M059J (cell line): ENCODE measurements at places on chromosomes 2 and 18. TPM values are rescaled to one million over a fixed set of nuclear protein-coding genes. Genes with fewer than 3 reads are reported as not detected.

The POTEJ gene
- total RNA-seq = not detected in 2 replicates

The DOK6 gene
- total RNA-seq = 0.52 and 12.0 TPM in 2 replicates

The ACVR1C gene
- 0.10 TPM in 1 of 2 replicates, not detected in the other for total RNA-seq

The REG1B gene
- not detected in 2 replicates for total RNA-seq

The CHRNG gene
- total RNA-seq = not detected in 2 replicates

The SCYGR6 gene
- not detected in 2 replicates for total RNA-seq

The CCDC121 gene
- total RNA-seq = 0.42 and 1.4 TPM in 2 replicates

The SERPINB4 gene
- total RNA-seq = 0.05 TPM in 1 of 2 replicates, not detected in the other

The DNER gene
- total RNA-seq = 13.9 and 21.5 TPM in 2 replicates

The KIF3C gene
- 6.3 and 11.1 TPM in 2 replicates for total RNA-seq

The NPPC gene
- not detected in 2 replicates for total RNA-seq

The VPS54 gene
- 16.9 and 19.5 TPM in 2 replicates for total RNA-seq

The CXCR4 gene
- 0.12 TPM in 1 of 2 replicates, not detected in the other for total RNA-seq

The NPHP1 gene
- total RNA-seq = 6.5 and 8.9 TPM in 2 replicates

The OTOS gene
- total RNA-seq = not detected in 2 replicates

The CFC1 gene
- total RNA-seq = not detected in 2 replicates

The PLEK gene
- 0.25 TPM in 1 of 2 replicates, not detected in the other for total RNA-seq

The IL37 gene
- 0.30 TPM in 1 of 2 replicates, not detected in the other for total RNA-seq

The CPS1 gene
- 16.7 and 24.7 TPM in 2 replicates for total RNA-seq

The UPP2 gene
- not detected in 2 replicates for total RNA-seq

The SNED1 gene
- 1.3 and 2.2 TPM in 2 replicates for total RNA-seq

The APLF gene
- total RNA-seq = 1.4 and 2.6 TPM in 2 replicates

The MFSD2B gene
- total RNA-seq = not detected in 2 replicates

The GKN2 gene
- total RNA-seq = not detected in 2 replicates

The FEV gene
- not detected in 2 replicates for total RNA-seq

The RAB6C gene
- 0.02 TPM in 1 of 2 replicates, not detected in the other for total RNA-seq

The ZNF236 gene
- total RNA-seq = 3.6 and 6.1 TPM in 2 replicates

The SRD5A2 gene
- not detected in 2 replicates for total RNA-seq

The SPDYA gene
- total RNA-seq = 0.12 and 0.37 TPM in 2 replicates

The DSG3 gene
- total RNA-seq = not detected in 2 replicates

The DUSP11 gene
- total RNA-seq = 38.5 and 41.4 TPM in 2 replicates

The DLGAP1 gene
- not detected in 2 replicates for total RNA-seq

The STARD6 gene
- not detected in 2 replicates for total RNA-seq

The TMEM247 gene
- total RNA-seq = not detected in 2 replicates

The CD28 gene
- not detected in 2 replicates for total RNA-seq

The SCN1A gene
- total RNA-seq = not detected in 2 replicates

The ECEL1 gene
- total RNA-seq = not detected in 2 replicates

The FAM110C gene
- total RNA-seq = 0.15 TPM in 1 of 2 replicates, not detected in the other

The LYG2 gene
- 0.84 TPM in 1 of 2 replicates, not detected in the other for total RNA-seq

The ICOS gene
- total RNA-seq = not detected in 2 replicates

The CPO gene
- total RNA-seq = not detected in 2 replicates

The NEU4 gene
- total RNA-seq = not detected in 2 replicates

The CDK15 gene
- total RNA-seq = 7.0 and 17.6 TPM in 2 replicates

The TCF23 gene
- total RNA-seq = not detected in 2 replicates

The LIMS1 gene
- 20.3 and 37.8 TPM in 2 replicates for total RNA-seq

The PSME4 gene
- total RNA-seq = 18.9 and 40.9 TPM in 2 replicates

The CCDC85A gene
- total RNA-seq = 10.2 and 23.3 TPM in 2 replicates
